ENCODE measurements at places on chromosomes 13 and 19.

DNA sequence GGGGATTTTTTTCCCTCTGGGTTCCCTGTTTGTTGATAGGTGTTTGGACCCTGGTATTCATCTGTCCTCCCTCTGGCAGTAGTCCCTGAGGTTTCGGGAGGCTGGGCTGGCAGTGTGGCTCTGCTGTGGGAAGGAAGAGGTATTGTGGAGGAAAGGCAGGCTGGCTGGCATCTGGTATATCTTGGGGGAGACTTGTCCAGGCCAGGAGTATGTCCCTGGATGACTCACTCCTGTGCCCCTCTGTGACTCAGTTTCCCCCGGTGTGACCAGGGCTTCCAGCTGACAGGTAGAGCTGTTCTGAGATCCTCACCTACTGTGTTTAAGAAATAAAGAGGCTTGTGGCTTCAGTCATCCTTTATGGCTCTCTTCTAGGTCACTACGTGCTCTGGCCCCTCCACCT is 14.2 kb upstream of the ZNF492 start:
- DNase-seq: no peak

GRCh38 chr13:80873589-80873988 is 532.7 kb upstream of the SPRY2 start:
- DNase-seq: no peak

DNA sequence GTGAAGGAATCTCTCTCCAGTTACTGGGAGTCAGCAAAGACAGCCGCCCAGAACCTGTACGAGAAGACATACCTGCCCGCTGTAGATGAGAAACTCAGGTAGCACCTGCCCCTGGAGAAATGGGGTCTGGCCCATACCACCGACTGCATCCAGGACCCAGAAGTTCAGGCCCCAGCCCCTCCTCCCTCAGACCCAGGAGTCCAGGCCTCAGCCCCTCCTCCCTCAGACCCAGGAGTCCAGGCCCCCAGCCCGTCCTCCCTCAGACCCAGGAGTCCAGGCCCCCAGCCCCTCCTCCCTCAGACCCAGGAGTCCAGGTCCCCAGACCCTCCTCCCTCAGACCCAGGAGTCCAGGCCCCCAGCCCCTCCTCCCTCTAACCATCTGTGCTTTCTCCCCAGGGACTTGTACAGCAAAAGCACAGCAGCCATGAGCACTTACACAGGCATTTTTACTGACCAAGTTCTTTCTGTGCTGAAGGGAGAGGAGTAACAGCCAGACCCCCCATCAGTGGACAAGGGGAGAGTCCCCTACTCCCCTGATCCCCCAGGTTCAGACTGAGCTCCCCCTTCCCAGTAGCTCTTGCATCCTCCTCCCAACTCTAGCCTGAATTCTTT is 3.0 kb downstream of the APOC2 start:
- no peak for DNase-seq

- DNase-seq: no peak
Observed at GRCh38 chr19:30253581-30253996, 118.6 kb upstream of the ZNF536 start.

All from colonic mucosa (tissue), 4 donors.